ENCODE measurements at places on chromosomes 4 and X.

GRCh38 chr4:147194114-147194513 is 248.4 kb upstream of the TTC29 start:
- DNase-seq, result no peak

- DNase-seq, result no peak
These were observed 27.1 kb upstream of the XK start for GRCh38 chrX:37658343-37659030.

- no peak for DNase-seq
These were observed 49.2 kb downstream of the CENPVL3 start for GRCh38 chrX:51569561-51569960.

- DNase-seq, result no peak
These were observed 49.7 kb upstream of the KLHL8 start for GRCh38 chr4:87270144-87270543.

GRCh38 chr4:87901422-87901992 is 68.7 kb downstream of the MEPE start:
- no peak for DNase-seq

DNA sequence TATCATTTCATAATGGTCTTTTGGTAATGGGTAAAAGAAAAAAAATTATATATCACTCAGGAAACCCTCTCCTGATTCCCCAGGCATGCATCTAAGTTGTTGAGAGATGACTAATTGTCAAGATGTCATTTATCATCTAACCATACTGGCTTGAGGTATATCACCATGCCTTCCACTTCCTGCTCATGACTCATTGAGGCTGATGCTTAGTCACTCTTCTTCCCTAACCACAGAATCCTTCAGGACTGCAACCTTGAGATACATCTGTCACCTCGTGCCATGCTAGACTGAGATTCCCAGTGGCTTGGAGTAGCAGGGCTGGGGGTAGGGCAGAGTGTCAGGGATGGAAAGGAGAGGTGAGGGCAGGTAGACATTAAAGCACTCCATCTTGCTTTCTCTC is 782.5 kb upstream of the INTU start:
- DNase-seq, result no peak
